DMS53 (cell line): ENCODE measurements at places on chromosomes 13 and 19.

DNA sequence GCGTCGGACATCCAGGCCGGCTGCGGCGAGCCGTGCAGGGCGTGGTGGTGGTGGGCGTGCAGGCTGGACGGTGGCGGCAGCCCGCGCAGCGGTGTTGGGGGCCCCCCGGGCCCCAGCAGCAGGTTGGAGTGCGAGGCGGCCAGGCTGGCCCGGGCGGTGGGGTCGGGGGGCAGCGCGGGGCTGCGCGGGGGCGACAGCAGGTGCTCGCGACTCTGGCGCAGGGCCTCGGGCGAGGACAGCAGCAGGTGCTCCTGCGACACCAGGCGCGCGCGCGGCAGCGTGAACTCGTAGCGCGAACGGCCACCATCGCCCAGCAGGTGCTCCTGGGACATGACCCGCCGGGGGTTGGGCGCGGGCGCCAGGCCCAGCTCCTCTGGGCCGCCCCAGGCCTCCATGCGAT, 9.8 kb downstream of the SHISA7 start:
- peak; percentile 87 for DNase-seq

DNA sequence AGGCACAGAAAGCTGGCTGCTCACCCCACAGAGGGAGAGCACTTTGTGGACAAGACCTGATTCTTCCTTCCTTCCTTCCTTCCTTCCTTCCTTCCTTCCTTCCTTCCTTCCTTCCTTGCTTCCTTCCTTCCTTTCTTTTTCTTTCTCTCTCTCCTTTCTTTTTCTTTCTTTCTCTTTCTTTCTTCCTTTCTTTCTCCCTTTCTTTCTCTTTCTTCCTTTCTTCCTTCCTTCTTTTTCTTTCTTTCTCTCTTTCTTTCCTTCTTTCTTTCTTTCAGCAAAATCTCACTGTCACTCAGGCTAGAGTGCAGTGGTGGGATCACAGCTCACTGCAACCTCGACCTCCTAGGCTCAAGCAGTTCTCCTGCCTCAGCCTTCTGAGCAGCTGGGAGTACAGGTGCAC, 263.9 kb downstream of the UQCRFS1 start:
- no peak for DNase-seq

DNA sequence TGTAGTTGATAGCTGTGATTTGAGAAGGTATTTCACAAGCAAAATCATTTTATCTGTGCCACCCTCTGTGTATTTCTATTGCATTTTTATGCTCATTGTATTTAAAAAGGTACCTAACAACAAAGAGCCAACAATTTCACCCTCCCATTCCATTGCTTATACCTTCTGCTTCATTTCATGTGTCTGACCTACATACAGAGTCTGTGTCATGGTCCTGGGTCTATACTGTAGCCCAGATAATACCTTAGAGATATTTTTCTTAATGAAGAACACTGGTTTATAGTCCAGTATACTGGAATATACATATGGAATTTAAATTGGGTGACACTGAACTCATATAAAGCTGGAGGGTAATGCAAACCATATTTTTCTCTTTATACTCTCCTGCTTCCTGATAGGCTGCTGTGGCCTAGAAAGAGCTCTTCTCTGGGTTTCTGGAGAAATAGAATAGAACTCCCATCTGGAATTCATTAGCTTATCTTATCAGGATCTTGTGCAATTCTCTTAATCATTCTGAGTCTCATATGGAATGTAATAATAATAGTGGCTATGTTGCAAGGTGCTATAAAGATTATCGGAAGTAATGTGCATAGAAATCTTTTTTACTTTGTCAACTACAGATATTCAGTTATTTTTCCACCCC, 31.8 kb upstream of the SPART start:
- DNase-seq, result no peak

GRCh38 chr19:35828692-35829301, 16.2 kb upstream of the PRODH2 start:
- peak; percentile 38 for DNase-seq

- no peak for DNase-seq
These were observed 6.6 kb upstream of the IGFL2 start for GRCh38 chr19:46141421-46141820.

DNA sequence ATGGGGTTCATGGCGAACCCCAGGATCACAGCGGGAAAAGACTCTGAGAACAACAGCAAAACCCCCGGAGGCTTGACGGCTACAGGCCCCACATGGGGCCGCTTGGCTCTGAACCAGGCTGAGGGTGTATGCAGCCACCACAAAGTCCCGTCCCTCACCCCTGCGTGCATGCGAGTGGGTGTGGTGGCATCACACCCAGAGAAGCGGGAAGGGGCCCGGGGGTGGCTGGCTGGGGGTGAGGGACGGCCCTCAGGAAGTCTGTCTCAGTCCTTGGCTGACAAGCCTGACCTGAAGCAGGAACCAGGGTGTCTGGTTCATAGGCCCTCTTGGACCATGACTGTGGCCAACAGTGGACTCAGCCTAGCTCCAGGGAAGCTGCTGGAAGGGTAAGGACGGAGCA, 34.2 kb downstream of the CEBPG start:
- DNase-seq, result no peak

- DNase-seq, result peak; percentile 51
These were observed at the start of gene KLK14 for GRCh38 chr19:51082611-51083010. TSS of gene KLK14 (minus strand) at chr19:51082887. CDS start at chr19:51082614, 273 bp downstream.

DNA sequence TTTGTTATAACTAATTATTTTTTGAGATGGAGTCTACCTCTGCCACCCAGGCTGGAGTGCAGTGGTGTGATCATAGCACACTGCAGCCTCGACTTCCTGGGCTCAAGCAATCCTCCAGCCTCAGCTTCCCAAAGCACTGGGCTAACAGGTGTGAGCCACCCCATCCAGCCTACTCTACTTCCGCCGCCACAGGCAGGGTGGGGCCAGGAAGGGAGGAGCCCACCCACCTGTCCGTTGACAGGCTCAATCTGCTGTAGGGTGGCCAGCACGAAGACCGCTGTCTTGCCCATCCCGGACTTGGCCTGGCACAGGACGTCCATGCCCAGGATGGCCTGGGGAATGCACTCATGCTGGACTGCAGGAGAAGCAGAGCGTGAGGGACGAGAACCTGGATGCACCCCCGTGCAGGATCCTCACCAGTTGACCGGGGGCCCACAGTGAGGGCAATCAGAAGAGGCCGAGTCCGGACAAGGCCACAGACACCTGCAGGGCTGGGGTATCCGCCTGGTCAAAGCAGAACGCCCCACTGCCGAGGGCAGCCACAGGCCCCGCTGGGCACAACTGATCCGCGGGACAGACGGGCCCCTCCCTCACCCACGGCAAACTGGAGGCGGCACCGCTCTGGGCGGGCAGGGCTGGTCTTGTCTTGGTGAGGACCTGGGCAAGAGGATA, 6.7 kb downstream of the DDX39A start:
- no peak for DNase-seq

- no peak for DNase-seq
These were observed 478.4 kb downstream of the FOXO1 start for GRCh38 chr13:40187841-40188591.

GRCh38 chr13:110266983-110267382, 40.0 kb downstream of the COL4A1 start:
- DNase-seq, result no peak

DNA sequence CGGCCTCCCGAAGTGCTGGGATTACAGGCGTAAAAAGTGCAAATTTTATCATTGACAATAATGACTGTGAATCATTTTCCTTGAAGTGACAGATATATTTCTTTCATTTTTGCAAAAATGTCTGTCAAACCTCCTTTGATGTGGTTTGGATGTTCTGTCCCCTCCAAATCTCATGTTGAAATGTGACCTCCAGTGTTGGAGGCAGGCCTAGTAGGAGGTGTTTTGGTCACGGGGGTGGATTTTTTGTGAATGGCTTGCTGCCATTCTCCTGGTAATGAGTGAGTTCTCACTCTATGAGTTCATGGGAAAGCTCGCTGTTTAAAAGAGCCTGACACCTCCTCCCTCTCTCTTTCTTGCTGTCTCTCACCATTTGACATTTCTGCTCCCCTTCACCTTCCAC, 5.5 kb upstream of the SLC1A6 start:
- DNase-seq, result no peak

DNA sequence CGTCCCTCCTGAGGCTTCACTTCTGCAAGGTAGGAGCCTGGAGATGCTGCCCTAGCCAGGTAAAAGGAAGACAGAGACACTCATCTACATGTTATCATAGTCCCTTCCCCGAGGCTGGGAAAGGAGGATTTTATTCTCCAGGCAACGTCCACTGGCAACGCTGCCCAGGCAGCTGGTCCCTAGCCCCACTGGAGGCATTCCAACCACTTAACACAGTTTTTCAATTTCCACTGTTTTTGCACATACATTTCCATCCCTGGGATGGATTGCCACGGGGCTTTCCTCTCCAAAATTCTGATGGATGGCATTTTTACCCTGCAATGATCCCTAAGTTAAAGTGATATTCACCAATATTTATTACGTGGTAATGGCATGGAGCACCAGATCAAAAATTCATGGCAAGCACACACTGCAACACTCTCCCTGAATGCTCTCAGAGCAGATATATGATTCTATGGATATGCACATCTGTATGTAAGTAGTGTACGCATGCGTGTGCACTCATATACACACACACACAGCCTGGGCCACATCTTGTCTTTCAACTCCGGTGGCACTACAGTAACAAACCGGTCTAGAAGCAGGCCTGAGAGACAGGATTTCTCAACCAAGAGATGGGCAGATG, 322.3 kb upstream of the TSHZ3 start:
- DNase-seq, result no peak

DNA sequence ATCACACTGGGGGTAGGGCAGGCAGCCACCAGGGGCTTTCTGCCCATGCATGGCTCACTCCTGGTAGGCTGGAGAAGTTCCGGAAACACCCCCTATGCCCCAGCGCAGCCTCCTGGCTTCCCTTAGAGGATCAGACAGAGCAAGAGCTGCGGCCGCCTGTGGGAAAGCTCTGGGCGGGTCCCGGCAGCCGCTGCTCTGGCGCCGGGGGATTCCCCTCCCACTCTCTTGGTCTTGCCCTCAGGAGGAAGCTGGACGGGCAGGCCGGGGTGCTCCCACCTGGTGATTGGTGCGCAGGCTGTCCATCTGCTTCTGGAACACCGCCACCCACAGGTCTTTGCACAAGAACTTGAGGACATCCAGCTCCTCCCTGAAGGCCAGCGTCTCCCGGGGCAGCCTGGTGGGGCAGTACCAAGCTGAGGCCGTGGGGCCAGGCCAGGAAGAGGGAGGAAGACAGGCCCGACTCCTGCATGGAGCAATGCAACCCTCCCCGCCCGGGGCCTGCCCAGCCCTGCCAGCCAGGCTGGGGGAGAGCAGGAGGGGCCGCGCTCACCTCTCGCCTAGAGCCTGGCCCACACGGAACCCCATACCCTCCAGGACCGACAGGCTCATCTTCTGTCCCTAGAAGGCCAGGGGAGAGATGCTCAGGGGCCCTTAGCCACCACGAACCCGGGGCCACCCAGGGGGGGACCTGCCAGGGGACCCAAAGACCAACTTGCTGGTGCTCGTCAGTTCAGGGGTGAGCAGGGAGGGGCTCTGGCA, 4.0 kb upstream of the NKPD1 start:
- peak; percentile 87 for DNase-seq

DNA sequence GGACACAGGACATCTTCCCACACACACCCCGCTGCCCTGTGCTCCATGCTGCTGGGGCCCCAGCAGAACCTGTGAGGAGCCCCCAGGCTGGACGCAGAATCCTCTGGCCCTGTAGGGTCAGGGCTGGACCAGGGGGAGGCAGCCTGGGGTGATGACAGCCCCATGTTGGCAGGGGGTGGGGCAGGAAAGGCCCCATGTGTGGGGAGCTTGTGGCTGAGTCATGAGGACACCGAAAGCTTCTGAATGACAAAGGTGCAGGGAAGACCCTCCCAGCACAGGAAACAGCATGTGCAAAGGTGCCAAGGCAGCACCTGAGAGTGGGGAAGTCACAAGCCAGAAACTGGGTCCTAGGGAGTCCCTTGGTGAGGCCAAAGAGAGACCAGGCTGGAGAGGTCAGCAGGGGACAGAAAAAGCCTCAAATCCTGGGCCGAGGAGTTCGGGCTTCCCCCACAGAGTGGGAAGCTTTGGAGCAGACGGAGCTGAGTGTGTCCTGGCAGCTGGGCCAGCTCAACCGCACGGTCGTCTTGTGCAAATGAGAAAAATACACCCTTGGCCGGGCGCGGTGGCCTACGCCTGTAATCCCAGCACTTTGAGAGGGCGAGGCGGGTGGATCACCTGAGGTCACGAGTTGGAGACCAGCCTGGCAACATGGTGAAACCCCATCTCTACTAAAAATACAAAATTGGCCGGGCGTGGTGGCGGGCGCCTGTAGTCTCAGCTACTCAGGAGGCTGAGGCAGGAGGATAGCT, 17.5 kb downstream of the ATP8B3 start:
- peak; percentile 28 for DNase-seq

DNA sequence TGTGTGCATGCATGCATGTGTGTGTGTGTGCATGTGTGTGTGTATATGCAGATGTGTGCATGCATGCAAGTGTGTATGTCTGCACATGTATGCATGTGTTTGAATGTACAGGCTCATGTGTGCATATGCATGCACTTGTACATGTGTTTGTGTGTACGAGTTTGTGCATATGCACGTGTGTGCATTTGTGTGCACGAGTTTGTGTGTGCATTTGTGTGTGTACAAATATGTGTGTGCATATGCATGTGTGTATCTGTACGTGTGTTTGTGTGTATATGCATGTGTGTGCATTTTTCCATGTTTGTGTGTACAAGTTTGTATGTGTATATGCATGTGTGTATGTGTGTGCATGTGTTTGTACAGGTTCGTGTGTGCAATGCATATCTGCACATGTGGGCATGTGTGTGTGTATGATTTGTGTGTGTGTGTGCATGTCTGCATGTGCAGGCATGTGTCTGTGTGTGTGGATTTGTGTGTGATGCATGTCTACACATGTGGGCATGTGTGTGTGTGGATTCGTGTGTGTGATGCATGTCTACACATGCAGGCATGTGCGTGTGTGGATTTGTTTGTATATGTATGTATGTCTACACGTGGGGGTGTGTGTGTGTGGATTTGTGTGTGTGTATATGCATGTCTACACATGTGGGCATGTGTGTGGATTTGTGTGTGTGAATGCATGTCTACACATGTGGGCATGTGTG, 57.1 kb downstream of the F2RL3 start:
- no peak for DNase-seq

DNA sequence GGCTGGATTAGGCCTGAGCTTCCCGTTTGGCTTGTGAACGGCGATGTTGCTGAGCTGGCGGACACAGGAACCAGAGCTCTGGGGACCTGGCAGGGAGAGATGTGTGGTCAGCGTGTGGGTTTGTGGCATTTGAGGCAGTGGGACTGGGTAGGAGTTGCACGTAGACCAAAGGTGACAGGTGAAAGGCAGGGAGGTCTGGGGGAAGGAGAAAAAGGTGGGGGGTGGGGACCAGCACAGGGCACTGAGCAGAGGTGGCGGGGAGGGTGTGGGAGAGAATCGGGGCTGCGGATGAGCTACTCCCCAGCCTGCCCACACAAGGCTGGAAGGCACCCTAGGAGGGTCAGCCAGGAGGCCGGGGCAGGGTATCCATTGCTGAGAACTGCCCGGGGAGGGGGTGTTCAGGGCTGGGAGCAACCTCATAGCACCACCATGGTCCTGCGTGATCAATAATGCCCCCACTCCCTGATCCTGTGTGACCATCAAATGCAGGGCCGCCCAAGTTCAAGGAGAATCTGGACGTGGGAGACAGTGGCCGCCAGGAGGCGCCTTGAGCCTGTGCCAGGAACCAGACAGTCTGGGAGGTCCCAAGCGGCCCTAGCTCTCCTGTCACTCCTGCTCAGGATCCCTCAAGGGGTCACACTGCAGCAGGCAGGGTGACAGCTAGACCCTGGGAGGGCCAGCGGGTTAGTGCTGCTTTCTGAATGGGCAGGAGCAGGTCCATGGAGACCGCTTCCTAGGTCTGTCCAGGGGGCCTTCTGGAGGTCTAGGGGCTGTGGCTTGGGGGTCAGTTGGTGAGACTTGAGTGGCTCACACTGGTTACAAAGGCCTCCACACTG, 12.8 kb upstream of the SELENOW start:
- peak; percentile 87 for DNase-seq

- peak; percentile 40 for DNase-seq
These were observed 13.3 kb upstream of the MISP start for GRCh38 chr19:737591-738093.
